ENCODE measurements at places on chromosomes 11 and 22. TPM values are rescaled to one million over a fixed set of nuclear protein-coding genes. Genes with fewer than 3 reads are reported as not detected.

GRCh38 chr22:48968201-48968959 lies 859.3 kb downstream of the BRD1 start:
- H3K4me3 ChIP-seq, result no peak overlapping the region
- no peaks in the 10 kb centered on the region for H3K4me1 ChIP-seq
- no peaks in the 10 kb centered on the region for H3K36me3 ChIP-seq

DNA sequence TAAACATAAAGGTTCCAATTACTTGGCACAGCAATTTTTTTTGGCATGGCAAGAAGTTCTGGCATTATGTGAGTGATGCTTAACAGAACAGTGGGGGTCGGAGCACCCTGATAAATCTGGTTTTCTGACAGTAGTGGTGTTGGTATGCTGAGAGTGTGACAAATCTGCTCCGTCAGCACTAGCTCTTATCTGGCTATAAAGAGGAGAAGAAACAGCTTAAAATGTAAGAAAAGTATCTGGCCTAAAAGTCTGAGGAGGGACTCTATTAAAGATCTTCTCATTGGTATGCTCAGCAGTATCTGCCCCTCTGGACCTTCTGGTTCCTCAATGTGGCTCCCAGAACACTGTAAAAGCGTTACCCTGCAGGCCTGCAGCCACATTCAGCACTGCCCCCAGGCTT lies 137.4 kb downstream of the PLEKHA7 start:
- no peak overlapping the region for H3K27ac ChIP-seq
- no peaks in the 10 kb centered on the region for H3K4me1 ChIP-seq
- DNase-seq, result no peak
- H3K36me3 ChIP-seq, result no peaks in the 10 kb centered on the region
- H3K4me3 ChIP-seq, result no peak overlapping the region
- no peaks in the 10 kb centered on the region for H3K27me3 ChIP-seq

DNA sequence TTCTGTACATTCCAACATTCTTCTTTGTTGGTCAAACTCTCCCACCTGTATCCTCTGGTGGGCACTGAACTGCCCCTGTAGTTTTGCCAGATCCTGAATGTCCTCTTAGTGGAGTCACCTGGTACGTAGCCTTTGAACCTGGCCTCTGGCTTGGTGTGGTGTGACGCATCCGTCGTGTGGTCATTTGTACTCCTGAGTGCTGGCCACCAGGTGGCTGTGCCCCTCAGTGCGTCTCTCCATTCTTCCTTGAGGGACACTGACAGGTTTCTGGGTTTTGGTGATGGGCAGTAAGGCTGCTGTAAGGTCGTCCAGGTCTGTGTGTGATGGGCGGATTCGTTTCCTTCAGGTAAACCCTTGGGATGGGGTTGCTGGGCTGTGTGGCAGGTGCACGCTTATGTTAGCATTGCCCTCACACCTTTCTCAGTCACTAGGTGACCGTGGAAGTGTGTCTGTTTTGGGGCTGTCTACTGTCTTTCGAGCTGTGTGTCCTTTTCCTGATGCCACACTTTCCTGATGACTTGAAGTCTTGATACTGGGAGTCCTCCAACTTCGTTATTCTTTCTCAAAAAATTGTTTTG lies 13.6 kb upstream of the RANBP1 start:
- no peak overlapping the region for H3K4me3 ChIP-seq
- H3K4me1 ChIP-seq, result peaks cover 32% of the 10 kb centered on the region
- no peak for DNase-seq
- H3K36me3 ChIP-seq, result peaks cover 43% of the 10 kb centered on the region
- peak overlapping the region; percentile 51 for H3K27ac ChIP-seq
- H3K27me3 ChIP-seq, result no peaks in the 10 kb centered on the region

DNA sequence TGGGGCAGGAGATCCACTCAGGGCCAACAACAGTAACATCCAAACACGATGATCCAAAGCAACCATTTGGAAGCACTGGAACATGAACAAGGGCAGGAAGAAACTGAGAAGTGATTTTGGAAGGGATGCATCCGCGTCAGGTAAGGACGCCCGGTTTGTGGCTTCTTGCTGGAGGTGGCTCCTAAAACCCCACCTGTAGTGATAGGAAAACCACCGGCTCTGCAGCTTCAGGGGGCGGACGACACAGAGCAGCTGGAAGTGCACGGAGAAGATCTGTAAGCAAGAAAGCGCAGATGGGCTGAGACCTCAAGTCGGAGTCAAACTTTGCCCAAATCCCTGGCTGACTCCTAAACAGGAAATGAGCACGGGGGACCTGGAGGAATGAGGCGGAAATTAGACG lies 1066.1 kb downstream of the BRD1 start:
- DNase-seq, result no peak
- H3K27ac ChIP-seq, result no peak overlapping the region
- no peak overlapping the region for H3K4me3 ChIP-seq
- no peaks in the 10 kb centered on the region for H3K27me3 ChIP-seq
- no peaks in the 10 kb centered on the region for H3K4me1 ChIP-seq

GRCh38 chr11:90840071-90840470 lies 617.2 kb upstream of the CHORDC1 start:
- H3K4me3 ChIP-seq, result no peak overlapping the region
- no peak overlapping the region for H3K27ac ChIP-seq
- no peaks in the 10 kb centered on the region for H3K27me3 ChIP-seq
- H3K36me3 ChIP-seq, result no peaks in the 10 kb centered on the region
- no peak for DNase-seq
- no peaks in the 10 kb centered on the region for H3K4me1 ChIP-seq

DNA sequence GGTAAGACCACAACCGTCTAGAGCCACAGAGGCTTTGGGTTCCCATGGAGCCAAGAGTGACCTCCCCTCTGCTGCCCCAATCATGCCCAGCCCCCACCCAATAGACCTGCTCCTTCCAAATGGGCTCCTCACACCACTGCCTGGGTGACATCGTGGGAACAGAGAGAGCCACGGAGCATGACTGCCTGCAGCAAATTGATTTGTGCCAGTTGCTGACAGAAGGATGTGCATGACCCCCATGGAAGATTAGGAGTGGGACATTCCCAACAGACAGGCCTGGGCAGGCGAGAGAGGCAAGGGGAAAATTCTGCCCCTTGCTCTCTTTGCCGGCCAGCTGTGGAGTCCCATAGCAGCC lies 88.5 kb downstream of the TENM4 start:
- no peaks in the 10 kb centered on the region for H3K27me3 ChIP-seq
- DNase-seq, result no peak
- H3K4me1 ChIP-seq, result no peaks in the 10 kb centered on the region
- no peaks in the 10 kb centered on the region for H3K36me3 ChIP-seq
- no peak overlapping the region for H3K27ac ChIP-seq

DNA sequence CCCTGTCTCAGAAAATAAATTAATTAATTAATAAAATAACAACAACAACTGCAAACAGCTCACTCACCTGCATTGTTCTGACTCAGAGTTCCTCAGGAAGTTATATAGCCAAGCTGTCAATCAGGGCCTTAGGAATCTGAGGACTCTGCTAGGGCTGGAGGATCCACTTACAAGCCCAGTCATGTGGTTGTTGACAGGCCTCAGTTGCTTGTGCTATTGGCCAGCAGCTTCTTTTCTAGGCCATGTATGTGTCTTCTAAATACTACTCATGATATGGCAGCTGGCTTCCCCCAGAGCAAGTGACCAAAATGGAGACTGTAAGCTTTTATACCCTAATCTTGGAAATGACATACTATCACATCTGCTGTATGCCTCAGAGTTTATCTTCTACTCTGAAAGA lies 20.8 kb upstream of the ATP5MG start:
- no peaks in the 10 kb centered on the region for H3K27me3 ChIP-seq
- H3K36me3 ChIP-seq, result peaks cover 100% of the 10 kb centered on the region
- no peak overlapping the region for H3K4me3 ChIP-seq
- H3K27ac ChIP-seq, result no peak overlapping the region
- DNase-seq, result no peak

- no peak overlapping the region for H3K4me3 ChIP-seq
- H3K27ac ChIP-seq, result no peak overlapping the region
- H3K27me3 ChIP-seq, result no peaks in the 10 kb centered on the region
- DNase-seq, result no peak
Observed at GRCh38 chr11:74671520-74672196, 59.6 kb downstream of the CHRDL2 start.

Gene OR4C3
- not detected for total RNA-seq

- H3K4me1 ChIP-seq, result no peaks in the 10 kb centered on the region
- DNase-seq, result no peak
- H3K4me3 ChIP-seq, result no peak overlapping the region
- no peaks in the 10 kb centered on the region for H3K36me3 ChIP-seq
Observed at GRCh38 chr11:10348650-10349280, 43.9 kb downstream of the ADM start.

Gene ARHGEF17
- total RNA-seq, result not detected

- no peaks in the 10 kb centered on the region for H3K27me3 ChIP-seq
- H3K4me3 ChIP-seq, result no peak overlapping the region
- peaks cover 52% of the 10 kb centered on the region for H3K4me1 ChIP-seq
- H3K36me3 ChIP-seq, result peaks cover 54% of the 10 kb centered on the region
- H3K27ac ChIP-seq, result no peak overlapping the region
Observed at GRCh38 chr11:64343767-64344559, 4.0 kb downstream of the CCDC88B start.

GRCh38 chr11:129418039-129418438 lies 42.4 kb downstream of the BARX2 start:
- no peaks in the 10 kb centered on the region for H3K4me1 ChIP-seq
- H3K36me3 ChIP-seq, result no peaks in the 10 kb centered on the region
- no peaks in the 10 kb centered on the region for H3K27me3 ChIP-seq
- no peak overlapping the region for H3K4me3 ChIP-seq
- no peak overlapping the region for H3K27ac ChIP-seq
- DNase-seq, result no peak

Gene RAPSN
- 0.56 TPM for total RNA-seq

DNA sequence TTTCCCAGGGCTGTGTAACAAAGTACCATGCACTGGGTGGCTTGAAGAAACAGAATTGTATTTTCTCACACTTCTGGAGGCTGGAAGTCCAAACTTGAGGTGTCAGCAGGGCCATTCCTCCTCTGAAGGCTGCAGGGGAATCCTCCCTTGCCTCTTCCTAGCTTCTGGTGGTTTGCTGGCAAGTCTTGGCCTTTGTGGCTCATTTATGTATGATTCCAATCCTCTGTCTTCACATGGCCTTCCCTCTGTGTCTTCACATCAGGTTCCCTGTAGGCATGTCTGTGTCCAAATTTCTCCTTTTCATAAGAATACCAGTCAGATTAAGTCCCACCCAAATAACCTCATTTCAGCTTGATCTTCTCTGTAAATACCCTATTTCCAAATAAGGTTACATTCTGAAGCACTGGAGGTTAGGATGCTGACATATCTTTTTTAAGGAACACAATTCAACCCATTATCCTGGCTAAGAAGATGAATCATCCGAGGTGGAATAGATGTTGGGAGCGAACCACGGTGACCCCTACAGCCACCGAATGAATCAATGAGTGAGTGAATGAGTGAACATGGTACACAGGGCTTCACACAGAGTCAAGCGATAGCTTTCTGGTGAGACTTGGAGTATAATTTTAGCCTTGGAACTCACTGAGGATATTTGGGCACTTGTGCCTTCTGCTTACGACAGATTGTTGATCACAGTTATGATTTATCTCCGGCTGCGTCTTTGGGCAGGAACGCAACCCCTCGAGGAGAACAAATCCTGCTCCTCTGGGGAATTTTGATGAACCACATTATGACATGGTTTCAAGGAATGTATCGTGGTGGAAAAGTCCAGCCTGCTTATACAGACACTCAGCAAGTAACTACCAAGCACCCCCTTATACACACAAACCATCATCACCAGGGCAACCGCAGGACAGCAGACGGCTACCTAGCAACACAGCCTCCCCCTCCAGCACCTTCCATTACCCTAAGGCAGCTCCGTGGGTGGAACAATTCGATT lies 34.3 kb upstream of the MICAL2 start:
- DNase-seq, result no peak
- H3K4me1 ChIP-seq, result peaks cover 2% of the 10 kb centered on the region
- H3K27ac ChIP-seq, result no peak overlapping the region
- H3K4me3 ChIP-seq, result no peak overlapping the region
- H3K36me3 ChIP-seq, result no peaks in the 10 kb centered on the region

DNA sequence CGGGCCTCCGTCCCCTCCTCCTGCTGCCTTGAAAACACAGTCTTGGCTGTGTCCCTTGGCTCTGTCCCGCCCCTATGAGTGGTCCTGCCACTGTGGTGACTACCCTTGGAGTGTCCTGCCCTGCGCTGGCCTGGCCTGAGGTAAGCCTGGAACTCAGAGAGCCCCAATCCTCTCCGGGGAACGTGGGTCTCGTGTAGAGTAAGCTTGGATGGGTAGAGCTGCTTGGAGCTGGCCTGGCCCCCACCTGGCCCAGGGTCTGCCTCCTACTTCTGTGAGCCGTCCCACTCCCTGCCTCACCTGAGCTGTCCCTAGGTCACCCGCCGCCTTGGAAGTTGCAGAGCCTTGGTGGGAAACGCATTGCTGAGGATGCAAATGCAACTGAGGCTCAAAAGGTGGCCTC lies 347.1 kb downstream of the CTTN start:
- H3K27me3 ChIP-seq, result peaks cover 9% of the 10 kb centered on the region
- H3K4me1 ChIP-seq, result no peaks in the 10 kb centered on the region
- no peak for DNase-seq

- H3K27ac ChIP-seq, result peak overlapping the region; percentile 50
- H3K27me3 ChIP-seq, result no peaks in the 10 kb centered on the region
- H3K4me3 ChIP-seq, result no peak overlapping the region
- peaks cover 8% of the 10 kb centered on the region for H3K36me3 ChIP-seq
Observed at GRCh38 chr11:126318574-126319373, 14.9 kb downstream of the DCPS start.

Gene DBX1
- total RNA-seq, result 0.19 TPM

DNA sequence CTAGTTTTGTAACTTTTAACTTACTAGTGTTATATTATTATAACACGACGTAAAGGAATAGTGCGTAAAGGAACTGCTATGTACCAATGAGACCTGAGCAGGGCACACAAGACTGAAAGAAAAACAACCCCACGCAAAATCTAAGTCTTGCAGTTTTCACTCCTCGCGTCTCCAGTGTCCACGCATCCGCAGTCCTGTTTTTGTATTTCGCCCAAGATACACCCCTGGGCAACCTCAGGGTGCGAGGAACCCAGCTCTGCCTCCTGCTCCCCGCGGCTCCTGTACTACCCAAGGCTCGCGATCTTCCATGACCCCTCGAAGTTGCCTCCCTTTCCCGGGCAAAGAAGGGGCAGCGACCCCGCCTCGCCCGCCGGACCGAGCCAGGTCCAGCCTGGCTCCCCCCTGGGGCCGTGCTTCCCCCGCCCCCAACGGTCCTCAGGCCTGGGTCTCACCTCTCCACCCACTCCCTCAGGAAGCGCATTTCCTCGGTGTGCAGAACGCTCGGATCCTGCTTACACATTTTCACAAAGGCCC lies 393 bp downstream of the ST13 start:
- H3K4me3 ChIP-seq, result peak overlapping the region; percentile 96
- H3K27me3 ChIP-seq, result no peaks in the 10 kb centered on the region
- peak overlapping the region; percentile 95 for H3K27ac ChIP-seq
- peaks cover 22% of the 10 kb centered on the region for H3K4me1 ChIP-seq
- no peak for DNase-seq

Gene MB
- not detected for total RNA-seq

Data from CD4-positive, alpha-beta T cell (primary cell).